Progenitor cell of endocrine pancreas (in vitro differentiated cells): ENCODE measurements at places on chromosomes 6 and 20.
A peak's percentile ranks its signal among the peaks of the same experiment; 100 is the strongest.

DNA sequence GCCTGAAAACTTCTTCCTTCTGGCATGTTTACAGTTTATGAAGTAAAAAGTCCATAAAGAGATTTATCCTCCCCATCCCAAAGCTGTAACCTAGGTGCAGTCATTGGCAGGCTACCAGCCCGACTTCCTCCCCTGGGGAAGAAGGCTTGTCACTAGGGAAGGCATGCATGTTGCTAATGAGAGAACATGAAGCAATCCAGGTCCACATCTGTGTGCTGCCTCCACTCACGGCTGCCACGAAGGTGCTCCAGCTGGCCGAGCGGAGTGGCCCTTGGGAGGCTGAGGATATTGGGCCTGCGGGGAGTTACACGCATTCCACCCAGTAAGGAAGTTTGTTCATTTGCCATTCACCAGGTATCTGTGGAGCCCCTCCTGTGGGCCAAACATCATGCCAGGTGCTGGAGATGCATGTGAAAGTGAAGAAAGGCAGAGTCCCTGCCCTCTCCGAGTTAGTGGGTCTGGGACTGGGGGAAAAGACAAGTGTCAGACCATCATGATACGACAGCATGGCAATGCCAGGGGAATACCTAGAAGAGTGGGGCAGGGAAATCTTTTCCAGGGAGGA lies 257.0 kb downstream of the NRN1 start:
- DNase-seq = no peak

DNA sequence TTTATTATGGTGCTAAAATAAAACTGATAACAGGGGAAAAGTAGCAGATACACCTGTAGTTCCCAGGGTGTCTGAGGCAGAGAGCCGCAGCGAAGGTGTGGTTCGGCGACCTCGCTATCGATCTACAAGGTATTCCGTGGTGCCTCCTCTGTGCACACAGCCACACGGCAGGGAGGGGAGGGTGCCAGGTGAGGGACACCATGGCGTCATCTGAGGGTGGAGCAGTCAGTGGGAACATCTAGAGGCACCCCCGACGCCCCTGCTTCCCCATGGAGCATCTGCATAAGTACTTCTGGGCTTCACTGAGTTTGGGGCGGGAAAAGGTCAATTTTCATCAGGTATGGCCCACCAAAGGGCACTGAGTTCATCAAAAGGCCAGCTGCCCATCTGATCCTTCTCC lies 243.3 kb downstream of the TAF4 start:
- DNase-seq = no peak

DNA sequence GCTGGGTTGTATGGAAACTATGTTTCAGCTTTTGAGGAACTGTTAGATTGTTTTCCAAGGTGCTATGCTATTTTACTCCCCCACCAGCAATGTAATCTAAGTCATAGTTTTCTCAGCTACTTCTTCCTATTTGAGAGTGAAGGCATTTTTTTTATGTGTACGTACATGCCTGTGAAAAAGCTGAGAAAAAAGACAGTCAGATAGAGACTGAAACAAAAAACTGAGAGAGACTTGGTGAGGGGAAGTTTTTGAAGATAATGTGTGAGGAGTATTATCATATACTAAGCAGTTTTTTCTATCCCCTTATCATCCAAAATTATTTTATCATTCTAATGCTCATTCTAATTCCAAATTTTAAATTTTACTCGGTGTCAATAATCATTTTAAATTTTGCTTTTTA lies 780.0 kb downstream of the BCKDHB start:
- DNase-seq = no peak

GRCh38 chr6:11214084-11214833 lies 18.2 kb downstream of the NEDD9 start:
- no peak for DNase-seq

GRCh38 chr6:15675536-15676220 lies 12.8 kb upstream of the DTNBP1 start:
- no peak for DNase-seq

GRCh38 chr6:33132081-33132524 lies 56.3 kb downstream of the HLA-DPB1 start:
- DNase-seq = no peak

DNA sequence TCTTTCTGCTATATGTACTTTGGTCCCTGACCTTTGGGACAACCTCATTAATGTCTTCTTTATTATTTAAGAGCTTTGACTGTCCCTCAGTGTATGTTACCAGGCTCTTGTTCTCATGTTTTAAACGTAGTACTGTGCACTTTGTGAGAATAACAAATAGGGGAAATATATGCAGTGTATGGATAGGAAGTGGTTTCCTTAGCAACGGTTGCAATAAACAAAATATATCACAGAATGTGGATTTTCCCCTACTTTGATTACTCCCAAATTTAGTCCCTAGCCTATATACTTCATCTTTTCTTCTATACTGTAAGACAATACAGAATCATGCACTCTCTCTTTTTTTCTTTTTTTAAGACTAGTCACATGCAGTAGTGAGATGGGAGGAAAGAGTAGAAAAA lies 123.8 kb upstream of the AKIRIN2 start:
- DNase-seq = no peak

GRCh38 chr6:125787791-125788190 lies 3.0 kb upstream of the NCOA7 start:
- no peak for DNase-seq

DNA sequence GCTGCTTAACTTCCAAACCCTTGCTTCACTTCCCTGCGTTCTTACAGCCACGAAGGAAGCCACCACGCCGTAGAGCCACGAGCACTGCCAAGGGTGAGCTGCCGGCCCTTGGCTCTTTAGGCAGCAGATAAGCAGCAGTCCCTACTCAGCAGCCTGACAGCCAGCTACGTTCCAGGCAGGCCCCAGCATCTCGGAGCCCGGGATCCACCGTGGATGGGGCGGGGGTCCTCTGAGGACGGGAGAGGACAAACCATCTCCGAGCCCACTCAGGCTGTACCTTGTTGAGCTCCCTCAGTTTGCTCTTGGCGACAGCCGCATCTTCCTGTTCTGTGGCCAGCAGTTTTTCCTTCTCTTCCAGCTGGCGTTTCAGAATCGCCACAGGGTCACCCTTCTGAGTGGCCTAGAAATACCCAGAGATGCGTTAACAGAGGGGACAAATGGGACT lies 40.5 kb downstream of the RRBP1 start:
- DNase-seq = no peak

GRCh38 chr6:138477913-138478539 lies 21.3 kb downstream of the NHSL1 start:
- no peak for DNase-seq

DNA sequence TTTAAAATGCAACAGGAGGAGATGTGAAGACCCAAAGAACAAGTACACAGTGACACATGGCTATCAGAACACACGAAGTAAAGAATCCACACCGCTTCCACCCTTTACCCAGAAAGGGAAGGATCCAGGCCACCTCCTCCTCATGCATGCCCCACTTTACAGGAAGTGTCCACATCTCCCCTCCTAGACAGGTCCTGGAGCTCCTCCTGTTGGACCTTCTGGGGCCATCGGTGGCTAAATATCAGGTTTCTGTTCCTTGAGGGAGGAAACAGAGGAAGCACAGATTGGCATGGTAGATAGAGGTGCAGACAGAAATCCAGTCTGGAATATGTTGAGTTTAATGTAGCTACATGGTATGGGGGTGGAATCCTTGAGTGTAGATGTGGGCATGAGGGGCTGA lies 10.9 kb downstream of the NINL start:
- no peak for DNase-seq

DNA sequence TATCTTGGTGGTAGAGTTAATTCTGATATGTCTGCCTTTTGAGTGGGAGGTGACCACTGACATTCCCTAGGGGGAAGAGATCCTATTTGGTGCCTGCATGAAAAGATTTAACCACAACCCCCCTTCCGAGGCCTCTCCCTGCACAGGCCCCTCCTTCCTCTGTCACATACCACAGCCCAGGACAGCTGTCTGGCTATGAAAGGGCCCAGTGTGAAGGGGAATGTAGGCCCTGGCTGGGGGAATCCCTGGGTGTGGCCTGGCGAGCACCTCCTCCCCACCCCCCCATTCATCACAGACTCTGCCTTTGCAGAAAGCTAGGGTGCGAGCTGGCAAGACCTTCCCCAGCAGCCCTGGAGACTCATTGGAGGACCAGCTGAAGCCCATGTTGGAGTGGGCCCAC lies 27.4 kb upstream of the MAPRE1 start:
- DNase-seq = no peak

DNA sequence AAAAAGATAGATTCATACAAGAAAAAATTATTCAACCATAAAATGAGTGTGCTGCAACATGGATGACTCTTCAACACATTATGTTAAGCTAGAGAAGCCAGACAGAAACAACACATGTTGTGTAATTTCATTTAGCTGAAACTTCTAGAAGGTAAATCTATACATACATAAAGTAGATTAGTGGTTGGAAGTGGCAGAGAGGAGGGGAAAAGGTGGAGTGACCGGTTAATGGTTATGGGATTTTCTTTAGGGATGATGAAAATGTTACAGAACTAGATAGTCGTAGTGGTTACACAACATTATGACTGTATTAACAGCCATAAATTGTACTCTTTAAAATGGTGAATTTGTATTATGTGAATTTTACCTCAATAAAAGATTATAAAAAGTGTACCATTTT lies 304.1 kb upstream of the SLC35B3 start:
- DNase-seq = no peak

DNA sequence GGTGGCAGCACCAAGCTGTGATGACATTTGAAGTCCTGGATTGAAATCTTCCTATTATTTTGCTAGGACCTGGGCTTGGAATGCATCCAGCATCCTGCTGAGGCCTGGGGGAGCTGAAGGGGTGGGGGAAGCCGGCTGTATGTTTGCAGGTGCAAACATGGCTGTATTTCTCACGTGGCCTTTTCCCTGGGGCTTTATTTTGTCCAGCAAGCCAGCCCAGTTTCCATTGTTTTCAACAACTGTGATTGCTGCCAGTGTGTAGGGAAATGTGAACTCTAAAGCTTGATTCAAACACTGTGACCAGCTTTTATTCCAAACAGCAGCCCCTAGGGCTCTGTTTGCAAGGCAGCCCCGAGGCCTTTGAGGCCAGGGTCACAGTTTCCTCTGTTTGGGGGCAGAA lies 683.0 kb downstream of the DHX35 start:
- no peak for DNase-seq

DNA sequence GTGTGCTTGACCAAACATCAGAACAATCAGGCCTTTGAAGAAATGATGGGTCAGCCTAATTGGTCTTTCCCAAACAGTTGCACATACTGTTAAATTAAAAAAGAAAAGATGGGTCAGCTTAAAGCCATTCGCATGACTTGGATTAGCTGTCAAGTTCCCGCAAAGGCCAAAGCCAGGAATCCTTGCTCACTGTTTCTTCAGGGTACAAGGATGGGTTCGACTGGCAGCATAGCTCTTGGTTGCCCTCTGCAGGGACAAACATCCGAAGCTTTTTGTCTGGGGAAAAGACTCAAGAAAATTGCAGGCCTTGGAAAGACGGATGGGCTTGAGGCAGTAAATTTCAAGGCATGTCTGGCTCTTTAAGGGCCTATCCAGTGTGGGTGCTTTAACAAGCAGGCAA lies 168.0 kb downstream of the HDGFL1 start:
- peak; percentile 16 for DNase-seq

- no peak for DNase-seq
Measured at GRCh38 chr20:38383147-38383546, 36.9 kb downstream of the LBP start.

GRCh38 chr6:154500769-154501577 lies 9.5 kb downstream of the CNKSR3 start:
- DNase-seq = no peak

GRCh38 chr6:79536585-79536953 lies 661 bp downstream of the LCA5 start:
- no peak for DNase-seq

DNA sequence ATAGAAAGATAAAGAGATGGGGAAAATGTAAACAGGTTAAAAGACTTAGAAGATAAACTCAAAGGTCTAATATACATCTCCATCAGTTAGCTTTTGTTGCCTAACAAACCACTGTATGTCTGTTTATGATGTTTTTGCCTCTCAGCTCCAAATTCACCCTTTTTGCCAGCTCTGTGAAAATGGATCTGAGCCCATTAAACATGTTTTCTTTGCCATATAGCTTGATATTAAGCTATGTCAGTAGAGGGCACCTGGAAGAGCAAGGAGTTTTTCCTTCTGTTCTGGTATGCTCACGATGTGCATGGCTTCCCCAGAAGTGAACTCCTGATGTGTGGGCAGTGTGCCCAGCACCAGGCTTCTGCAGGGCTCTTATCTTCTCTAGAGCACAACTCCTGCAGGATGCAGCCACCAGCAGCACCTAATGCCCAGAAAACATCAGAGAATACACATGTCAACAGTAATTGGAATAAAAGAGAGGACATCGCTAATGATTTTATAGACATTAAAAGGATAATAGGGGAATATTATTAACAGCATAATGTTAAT lies 14.6 kb upstream of the SNX9 start:
- DNase-seq = no peak

DNA sequence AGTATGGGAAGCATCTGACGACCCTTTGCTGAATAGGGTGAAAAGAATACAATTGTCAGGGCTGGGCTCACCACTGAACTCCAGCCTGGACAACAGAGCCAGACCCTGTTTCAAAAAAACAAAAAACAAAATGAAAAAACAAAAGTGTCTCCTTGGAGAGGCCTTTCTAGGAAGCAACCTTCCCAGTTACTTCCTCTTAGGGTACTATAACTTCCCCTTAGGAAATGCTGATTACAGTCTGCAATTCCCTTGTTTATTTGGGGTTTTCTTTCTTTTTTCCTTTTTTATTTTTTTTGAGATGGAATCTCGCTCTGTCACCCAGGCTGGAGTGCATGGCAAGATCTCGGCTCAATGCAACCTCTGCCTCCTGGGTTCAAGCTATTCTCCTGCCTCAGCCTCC lies 20.5 kb upstream of the TTPAL start:
- DNase-seq = no peak

GRCh38 chr20:25150016-25150415 lies 45.5 kb upstream of the ENTPD6 start:
- DNase-seq = no peak

- DNase-seq = no peak
Measured at GRCh38 chr6:22236626-22237414, 60.0 kb downstream of the PRL start.

- no peak for DNase-seq
Measured at GRCh38 chr20:1846341-1846740, 48.9 kb upstream of the SIRPA start.

- peak; percentile 28 for DNase-seq
Measured at GRCh38 chr6:79868098-79868722, 79.1 kb downstream of the ELOVL4 start.

DNA sequence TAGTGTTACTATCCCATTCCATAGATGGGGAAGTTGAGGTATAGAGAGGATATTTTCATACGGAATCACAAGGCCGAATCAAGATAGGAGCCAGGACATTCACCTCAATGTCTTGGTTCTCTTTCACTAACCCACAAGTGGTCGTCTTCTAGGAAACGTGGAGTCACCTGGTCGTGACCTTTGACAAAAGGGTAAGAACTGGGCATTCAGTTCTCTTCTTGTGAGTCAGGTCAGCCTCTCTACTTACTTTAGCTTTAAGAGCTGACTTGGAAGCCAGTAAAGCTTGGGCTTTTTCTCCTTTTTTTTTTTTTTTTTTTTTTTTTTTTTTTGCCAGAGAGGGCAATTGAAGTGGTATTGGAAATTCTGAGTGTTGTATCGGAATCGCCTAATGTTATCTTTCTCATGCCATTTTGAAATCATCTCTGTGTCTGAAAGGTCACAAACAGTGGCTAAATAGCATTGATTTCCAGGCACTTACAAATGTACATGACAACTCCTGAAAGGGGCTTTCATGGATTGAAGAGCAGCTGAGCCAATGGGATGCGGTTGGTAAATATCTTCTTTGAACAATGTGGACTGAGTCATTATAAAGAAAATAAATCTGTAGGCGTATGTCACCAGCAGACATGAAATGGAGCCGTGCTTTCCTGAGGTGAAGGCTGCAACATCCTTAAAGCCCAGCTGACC lies 356.9 kb downstream of the KIF16B start:
- DNase-seq = no peak

GRCh38 chr6:87661016-87661415 lies 41.0 kb downstream of the AKIRIN2 start:
- DNase-seq = no peak
